GM13977 (cell line): ENCODE measurements at places on chromosomes 4 and X.
A peak's percentile ranks its signal among the peaks of the same experiment; 100 is the strongest.

DNA sequence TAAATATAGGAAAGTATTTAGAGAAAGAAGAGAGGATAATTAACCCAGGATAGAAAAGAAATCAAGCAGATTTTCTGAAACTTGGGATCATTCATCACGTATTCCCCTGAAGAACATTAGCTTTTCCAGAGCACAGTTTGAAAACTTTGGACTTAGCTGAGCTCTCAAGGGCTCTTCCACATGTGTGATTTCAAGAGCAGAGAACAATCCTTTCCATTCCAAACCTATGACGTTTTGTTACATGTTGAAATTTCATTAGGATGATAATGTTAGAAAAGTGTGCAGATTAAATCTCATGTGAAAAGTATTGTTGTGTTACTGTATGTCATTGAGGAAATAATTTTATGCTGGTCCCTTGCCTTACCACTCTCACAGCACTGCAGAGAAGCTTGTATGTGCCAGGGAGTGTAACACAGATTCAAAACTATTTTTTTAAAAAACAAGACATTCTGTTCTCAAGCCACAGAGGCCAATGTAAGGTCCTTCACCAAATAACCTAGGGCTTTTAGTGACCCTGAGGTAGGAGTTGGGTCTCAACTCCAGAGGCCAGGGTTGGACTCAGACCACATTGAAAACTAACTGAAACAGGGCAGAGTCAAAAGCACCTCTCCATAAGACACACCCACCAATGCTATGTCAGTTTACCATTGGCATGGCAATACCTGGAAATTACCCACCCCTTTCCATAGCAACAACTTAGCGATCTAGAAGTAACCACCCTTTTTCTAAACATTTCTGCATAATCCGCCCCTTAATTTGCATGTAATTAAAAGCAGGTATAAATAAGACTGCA, 141.3 kb downstream of the ANXA5 start:
- no peak for DNase-seq

- DNase-seq, result no peak
Measured at GRCh38 chr4:83389037-83389720, 54.5 kb upstream of the HPSE start.

DNA sequence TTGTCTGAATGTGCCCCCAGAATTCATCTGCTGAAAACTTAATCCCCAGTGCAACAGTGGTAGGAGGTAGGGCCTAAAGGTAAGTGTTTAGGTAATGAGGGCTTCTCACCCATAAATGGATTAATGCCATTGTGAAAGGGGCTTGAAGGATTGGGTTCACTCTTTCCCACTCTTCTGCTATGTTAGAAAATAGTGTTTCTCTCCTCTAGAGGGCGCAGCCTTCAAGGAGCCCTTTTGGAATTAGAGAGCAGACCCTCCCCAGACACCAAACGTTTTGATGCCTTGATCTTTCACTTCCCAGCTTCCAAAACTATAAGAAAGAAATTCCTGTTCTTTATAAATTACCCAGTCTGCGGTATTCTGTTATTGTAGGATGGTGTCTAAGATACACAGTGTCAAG, 706.4 kb downstream of the SMARCA1 start:
- no peak for DNase-seq

- no peak for DNase-seq
Measured at GRCh38 chrX:98568795-98569194, 1685.1 kb downstream of the RPA4 start.

- no peak for DNase-seq
Measured at GRCh38 chrX:72123471-72124185, 8.1 kb downstream of the RTL5 start.

GRCh38 chrX:19740744-19741143, 146.7 kb downstream of the SH3KBP1 start:
- no peak for DNase-seq

DNA sequence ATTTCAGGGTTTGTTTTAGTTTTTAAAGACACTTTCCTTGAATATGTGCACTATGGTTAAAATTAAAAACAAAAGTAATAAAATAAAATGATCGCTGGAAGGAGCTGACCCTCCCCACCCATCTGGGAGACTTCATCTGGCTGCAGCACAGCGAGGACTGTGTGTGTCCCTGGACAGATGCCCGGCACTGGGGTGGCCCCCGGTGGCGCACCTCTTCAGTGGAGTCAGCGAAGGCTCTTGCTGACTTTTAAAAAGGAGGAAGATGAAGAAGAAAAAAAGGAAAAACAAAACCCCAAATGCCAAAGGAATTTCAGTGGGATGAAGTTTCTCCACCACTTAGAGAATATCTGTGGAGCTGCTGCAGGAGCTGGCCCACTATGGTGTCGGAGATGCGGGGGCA, 5.4 kb upstream of the ADGRG4 start:
- DNase-seq, result no peak

DNA sequence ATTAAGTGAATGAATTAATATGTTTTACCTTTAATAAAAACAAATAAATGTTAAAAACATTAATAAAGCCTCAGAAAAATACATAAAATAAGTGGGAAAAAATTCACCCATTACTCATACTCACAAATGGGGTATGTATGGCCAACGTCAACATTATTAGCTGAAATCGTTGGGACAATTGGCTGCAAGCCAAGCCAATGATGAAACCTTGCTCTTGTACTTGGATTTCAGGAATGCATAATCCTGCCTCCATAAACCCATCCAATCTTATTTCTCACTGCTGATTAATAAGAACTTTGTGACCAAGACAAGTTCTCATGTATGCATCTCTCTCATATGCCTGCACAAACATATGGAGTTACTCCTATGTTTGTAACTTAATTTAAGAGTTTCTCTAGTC, 35.3 kb upstream of the ADAMTS3 start:
- no peak for DNase-seq

DNA sequence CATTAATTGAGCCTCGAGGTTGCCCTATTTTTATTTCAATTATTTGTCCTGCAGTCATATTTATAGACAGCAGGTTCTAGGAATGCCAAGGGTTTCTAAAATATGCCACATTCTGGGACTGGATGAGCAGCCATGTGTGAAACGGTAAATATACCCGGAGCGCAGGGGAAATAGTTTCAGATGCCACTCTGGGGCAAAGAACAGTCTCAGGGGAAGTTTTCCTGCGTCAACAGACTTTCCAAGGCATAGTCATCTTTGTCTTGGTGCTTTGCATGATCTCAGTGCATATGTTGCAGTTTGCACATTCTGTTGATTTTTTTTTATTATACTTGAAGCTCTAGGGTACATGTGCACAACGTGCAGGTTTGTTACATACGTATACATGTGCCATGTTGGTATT, 71.0 kb downstream of the GPAT3 start:
- no peak for DNase-seq

DNA sequence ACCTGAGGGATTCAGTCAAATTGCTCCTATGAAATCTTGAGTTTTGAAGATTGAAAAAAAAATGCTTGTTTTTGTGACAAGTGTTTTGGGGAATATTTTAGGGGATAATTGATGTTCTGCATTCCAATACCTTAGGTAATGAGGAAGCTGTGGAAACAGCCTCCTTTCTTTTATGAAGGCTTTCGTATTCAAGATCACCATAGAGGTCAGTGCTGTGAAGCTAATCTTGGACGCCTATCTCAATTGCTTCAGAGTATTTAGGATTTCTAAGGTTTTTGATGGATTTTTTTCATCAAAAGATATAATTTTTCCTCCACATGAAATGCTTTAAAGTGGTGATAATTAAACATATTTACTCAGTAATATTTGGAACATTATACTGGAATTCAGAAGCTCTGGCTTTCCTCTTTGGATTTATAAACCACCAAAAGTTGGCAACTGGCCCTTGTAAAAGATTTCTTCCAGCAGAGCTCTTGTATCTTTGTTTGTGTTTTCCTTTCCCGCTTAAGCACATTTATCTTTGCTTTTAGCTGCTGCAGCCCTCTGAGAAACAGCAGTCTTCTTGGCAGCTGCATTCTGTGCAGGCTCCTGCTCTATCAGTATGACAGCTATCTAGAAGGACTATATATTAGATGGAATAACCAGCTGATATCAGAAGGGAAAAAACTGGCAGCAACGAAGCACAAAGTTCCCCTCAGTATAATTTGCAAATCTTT, 63.7 kb downstream of the HMGB2 start:
- DNase-seq, result no peak

GRCh38 chr4:19030048-19030447, 1008.5 kb upstream of the LCORL start:
- DNase-seq, result no peak

GRCh38 chrX:152926279-152926678, 28.4 kb downstream of the ZNF185 start:
- peak; percentile 76 for DNase-seq

DNA sequence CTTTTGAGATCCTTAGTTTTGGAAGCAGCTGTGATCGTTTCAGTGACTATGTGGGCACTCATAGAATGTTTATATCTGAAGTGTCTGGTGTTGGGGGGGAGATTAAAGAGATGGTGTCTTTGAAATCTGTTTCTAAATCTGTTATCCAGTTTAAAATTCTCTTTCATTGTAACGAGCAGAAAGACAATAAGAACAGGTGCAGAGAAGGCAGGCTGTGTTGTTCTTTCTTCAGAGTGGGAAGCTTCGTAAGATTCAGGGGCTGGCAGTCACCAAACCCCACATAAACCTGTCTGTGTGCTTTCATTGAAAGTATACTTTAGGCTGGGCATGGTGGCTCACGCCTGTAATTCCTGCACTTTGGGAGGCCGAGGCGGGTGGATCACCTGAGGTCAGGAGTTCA, 16.3 kb upstream of the DHRSX start:
- no peak for DNase-seq

- no peak for DNase-seq
Measured at GRCh38 chr4:113673450-113673849, 88.1 kb downstream of the CAMK2D start.

DNA sequence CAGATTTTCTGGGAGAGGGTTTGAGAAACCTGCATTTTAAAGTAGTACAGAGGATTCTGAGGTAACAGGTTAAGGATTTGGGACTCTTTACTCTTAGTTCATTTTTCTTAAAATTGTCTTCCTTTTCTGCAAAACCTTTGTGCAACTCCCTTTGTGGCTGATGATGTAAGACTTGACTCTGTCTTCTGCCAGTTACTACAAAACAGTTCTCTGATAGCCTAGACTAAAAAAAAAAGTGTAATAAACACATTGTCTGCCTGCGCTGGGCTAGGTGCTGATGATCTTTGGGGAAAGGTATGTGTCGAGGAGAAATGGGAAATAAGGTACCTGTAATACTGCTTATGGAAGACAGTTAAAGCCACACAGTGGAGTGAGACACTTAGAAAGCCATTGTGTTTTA, 28.7 kb downstream of the IL13RA1 start:
- DNase-seq, result no peak

GRCh38 chr4:164378361-164378760, 375.6 kb upstream of the SMIM31 start:
- no peak for DNase-seq

GRCh38 chr4:81724925-81725329, 253.2 kb upstream of the RASGEF1B start:
- DNase-seq, result no peak

DNA sequence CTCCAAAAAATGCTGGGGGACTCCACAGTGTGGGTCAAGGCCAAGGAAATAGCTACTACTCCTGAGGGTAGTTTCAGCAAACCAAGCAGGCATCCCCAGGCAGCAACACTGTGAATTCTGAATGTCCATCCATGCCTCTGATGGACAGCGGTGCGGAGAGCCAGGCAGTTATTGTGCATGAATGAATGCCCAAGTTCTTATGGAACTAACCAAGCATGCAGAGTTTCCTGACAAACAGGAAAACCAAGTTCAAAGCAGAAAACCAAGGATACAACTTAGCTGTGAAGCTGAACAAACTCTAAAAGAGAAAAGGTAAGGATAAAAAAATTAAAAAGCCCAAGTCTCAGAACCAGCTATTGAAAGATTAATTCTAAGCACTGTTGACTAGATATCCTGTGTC, 642.6 kb upstream of the HS3ST1 start:
- DNase-seq, result no peak

DNA sequence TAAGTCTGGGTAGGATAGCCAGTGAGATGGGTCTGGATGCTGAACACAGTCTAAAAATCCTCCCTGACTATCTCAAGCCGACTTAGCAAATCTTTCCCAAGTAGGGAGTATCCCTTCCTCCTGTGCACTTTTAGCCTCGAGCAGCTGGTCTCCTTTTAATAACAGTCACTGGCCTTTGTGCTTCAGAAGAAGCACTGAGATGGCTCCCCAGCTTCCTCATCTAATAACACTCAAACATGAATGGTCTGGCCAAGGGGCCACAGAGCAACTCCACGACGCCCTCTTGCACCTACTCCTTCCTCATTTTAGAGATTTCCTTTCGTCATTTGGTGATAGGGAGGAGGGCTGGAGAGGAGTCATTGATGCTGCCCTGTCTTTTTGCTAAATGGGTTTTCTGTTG, 78.8 kb upstream of the TMEM150C start:
- no peak for DNase-seq
